ENCODE measurements at places on chromosomes 6 and 20. TPM values are rescaled to one million over a fixed set of nuclear protein-coding genes. Genes with fewer than 3 reads are reported as not detected.

- no peak for DNase-seq
Measured at GRCh38 chr20:46305331-46305972, 2.8 kb downstream of the CDH22 start.

- no peak for DNase-seq
Measured at GRCh38 chr6:28643017-28643740, 117.5 kb downstream of the GPX5 start.

DNA sequence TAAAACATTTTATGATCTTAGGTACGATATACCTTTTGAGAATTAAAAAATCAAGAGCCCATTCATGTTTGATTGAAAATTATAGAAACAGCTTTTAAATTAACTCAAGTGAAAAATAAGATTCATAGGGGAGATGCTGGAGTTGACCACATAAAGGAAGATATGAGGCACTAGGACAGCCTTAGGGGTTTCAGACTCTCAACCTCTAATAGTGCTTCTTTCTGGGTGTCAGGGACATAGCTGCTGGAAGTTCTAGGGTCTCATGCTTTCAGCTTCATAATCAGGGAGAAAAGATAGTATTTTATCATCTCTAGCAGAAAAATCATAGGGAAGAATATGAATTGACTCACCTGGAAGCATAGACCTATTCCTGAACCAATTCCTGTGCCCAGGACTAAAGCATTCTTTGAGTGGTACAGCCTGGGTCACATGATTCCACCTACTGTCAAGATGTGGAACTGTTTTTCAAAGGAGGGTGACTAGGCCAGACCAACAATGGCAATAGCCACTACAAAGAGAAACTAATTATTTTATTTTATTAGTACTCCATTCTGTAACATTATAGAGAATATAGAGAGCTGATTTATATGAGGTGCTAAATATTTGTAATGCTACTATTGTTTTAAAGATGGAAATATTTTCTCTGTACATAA is 27.8 kb upstream of the CENPW start:
- DNase-seq = peak; percentile 8

The CYP39A1 gene
- 3.4 TPM for polyA plus RNA-seq

DNA sequence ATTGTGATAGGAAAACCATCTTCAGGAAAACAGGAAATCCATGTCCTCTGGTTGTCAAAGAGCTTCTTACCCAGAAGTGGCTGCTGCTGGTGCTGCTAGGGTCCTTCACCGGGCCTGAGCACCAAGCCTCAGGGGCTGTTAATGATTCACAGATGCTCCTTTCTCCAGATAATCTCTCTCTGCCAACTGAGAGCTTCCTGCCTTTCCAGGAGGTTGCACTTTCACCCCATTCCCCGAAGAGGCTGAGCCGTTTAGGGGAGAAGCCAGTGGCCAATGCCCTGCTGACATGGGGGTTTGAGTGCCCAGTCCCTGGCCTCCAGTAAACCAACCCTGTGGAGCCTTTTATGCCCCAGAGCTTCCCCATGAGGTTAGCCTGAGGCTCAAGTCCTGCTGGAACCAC is 122.4 kb downstream of the CBLN4 start:
- DNase-seq = no peak

DNA sequence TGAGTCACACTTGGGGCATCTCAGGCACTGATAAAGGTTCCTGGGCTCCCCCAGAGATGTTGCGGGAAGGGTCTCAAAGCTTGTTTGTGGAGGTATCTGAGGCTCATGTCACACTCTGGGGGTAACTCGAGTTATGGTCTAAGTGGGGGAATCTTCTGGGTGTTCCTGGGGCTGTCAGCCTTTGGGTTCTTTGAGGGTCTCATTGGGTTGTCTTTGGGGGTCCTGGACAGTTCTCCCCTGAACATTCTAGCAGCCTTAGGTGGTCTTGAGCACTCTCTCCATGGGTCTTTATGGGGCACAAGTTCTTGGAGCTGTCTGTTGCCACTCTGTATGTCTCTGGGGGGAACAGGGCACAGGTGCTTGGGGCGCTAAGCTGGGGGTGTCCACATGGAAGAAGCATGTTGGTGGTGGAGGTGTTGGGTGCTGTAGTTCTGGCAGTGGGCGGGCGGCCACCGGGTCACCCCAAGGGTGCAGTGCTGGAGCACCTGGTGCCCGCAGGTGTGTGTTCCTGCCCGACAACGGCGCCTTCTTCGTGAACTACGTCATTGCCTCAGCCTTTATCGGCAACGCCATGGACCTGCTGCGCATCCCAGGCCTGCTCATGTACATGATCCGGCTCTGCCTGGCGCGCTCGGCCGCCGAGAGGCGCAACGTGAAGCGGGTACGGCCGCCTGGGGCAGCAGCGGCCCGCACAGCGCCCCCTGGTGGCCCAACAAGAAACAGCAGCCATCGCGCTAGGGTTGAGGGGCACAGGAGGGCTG is 7.1 kb upstream of the CAPN11 start:
- peak; percentile 59 for DNase-seq

GRCh38 chr6:136609873-136610706 is 59.9 kb upstream of the MAP7 start:
- peak; percentile 30 for DNase-seq

The GPLD1 gene
- polyA plus RNA-seq = 2.2 TPM

DNA sequence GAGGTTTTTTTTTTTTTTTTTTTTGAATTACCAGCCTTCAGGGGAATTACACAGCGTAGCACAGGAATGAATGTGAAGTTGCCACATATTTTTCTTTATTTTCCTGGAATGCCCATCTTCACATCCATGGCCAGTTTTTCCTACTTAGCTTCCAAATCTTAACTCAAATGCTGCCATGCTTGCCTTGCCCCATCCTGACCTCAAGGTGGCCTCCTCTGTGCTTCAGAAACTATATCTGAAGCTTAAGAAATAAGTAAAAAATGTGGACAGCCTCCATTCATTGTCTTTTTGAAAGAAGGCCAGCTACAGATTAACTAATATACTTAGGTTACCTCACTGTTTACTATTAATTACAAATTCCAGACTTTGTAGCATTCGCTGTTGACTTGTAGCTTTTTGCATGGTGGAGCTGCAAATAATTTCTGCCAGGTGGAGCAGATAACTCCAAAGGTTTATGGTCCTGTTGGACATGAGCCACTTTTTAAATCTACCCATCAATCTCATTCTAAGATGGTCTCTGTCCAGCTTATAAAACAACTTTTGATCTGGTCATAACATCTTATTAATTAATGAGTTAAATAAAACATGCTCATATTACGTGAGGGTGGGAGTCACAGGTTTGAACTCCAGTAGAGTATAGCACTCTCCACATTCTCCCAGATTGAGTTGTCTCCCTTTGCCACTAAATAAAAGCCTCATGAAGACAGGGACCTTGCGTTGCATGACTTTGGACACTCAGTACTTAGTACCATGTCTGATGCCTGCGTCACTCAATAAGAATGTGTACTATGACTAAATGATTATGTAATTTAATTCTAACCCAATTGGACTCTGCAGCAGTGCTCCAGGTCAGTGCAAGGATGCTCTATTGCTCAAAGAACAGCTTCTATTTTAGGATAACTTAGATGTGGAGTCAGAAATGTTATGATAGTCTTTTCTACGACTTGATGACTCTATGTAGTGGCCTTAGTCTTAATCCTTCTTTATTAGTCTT is 678.6 kb upstream of the CITED2 start:
- DNase-seq = no peak

The MICB gene
- polyA plus RNA-seq = 0.73 TPM

GRCh38 chr6:72580281-72580940 is 41.5 kb upstream of the KCNQ5 start:
- peak; percentile 3 for DNase-seq

GRCh38 chr20:4961746-4962145 is 39.6 kb downstream of the SLC23A2 start:
- no peak for DNase-seq

GRCh38 chr6:150208611-150209352 is 65.9 kb downstream of the PPP1R14C start:
- no peak for DNase-seq

DNA sequence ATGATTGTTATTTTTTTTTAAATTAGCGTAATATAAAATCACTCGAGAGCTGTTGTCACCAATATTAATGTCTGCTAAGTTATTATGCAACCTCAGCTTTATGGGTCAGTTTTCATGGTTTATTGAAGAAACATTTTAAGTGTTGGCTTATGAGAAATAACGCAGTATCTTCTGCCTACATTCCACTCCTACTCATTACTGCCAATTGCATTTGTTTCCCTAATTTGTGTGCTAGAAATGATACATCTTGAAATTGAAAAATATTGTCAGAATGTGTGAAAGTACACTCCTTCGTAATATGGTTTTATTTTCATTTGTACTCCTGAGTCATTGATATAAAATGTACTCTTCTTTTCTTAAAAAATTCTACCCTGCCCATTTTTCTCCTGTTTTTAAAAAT is 333.3 kb upstream of the HSF2 start:
- no peak for DNase-seq

- DNase-seq = no peak
Measured at GRCh38 chr20:61744691-61745396, 320.8 kb downstream of the TAF4 start.

The CD93 gene
- 17.3 TPM for polyA plus RNA-seq

- no peak for DNase-seq
Measured at GRCh38 chr6:65289491-65289890, 417.5 kb downstream of the EYS start.

The TRIM31 gene
- polyA plus RNA-seq = 5.7 TPM

The KHDC1L gene
- 0.13 TPM for polyA plus RNA-seq

GRCh38 chr6:157217198-157217893 is 106.0 kb downstream of the TMEM242 start:
- DNase-seq = no peak

The GRIK2 gene
- polyA plus RNA-seq = 3.3 TPM

DNA sequence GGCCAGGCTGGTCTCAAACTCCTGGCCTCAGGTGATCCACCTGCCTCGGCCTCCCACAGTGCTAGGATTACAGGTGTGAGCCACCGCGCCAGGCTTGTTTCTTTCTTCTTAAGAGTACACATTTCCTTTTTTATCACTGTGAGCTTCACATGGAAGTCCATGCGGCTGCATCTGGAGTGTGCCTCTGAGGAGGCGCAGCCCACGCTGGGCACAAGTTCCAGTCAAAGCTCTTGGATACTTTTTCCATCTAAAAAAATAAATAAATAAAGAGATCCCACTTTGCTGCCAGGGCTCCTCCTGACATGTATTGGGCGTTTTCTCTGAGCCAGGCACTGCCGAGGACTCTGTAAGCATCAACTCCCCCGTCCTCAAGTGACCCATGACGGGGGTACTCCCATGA is 123.0 kb downstream of the PREX1 start:
- DNase-seq = no peak

- DNase-seq = no peak
Measured at GRCh38 chr6:159594750-159595117, 98.3 kb downstream of the SOD2 start.

The LSM14B gene
- 47.6 TPM for polyA plus RNA-seq

The HLA-DMA gene
- polyA plus RNA-seq = 25.4 TPM

DNA sequence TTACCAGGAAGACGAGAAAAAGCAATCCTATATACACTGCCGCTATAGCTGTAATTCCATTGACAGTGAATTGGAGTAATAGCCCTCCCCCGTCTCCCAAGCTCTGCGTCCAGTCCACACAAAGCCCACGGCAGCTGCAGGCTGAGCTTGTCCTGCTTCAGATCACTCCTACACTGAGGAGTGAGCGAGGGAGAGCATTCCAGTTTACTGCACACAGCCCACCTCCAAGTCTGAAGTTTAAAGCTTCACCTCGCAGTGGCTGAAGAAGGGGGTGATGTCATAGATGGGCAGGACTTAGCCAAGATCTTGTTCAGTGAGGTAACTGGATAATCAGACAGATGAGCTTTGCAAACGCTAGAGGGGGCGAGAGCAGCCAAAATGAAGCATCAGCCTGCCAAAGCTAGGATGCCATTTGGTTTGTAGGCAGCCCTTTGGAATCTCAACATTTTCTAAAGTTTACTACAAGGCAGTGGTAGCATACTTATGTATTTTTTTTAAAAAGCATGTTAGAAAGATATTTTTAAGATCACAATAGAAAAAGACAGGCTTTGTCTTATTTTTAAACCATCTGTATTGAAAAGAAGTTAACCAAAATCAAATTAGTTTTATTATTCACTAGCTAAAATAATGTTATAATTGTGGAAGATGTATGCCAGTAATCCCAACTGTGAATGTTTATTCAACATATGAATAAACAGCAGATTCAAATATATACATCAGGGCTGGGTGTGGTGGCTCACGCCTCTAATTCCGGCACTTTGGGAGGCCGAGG is at the start of gene FLRT3:
Gene FLRT3 (minus strand): TSS at position 213 of the 772 bp plus-strand sequence. CDS start 10,106 bp downstream, outside the sequence.
- peak; percentile 97 for DNase-seq

DNA sequence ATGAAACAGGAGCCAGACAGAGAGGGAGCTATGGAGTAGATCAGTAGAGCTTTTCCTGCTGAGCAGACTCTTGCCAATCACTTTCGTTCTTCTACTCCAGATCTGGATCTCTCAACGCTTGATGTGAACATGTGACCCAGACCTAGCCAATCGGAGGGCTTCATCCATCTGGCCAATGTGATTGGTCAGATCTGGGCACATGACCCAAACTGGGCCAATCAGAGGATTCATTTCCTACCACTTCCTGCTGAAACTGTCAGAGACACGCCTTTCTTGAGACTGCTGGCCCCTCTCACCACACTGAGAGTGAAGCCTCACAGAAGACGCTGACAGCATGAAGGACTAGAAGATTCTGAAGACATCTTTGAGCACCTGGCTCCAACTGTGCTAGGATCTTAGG is 44.2 kb upstream of the ZMYND8 start:
- DNase-seq = no peak

DNA sequence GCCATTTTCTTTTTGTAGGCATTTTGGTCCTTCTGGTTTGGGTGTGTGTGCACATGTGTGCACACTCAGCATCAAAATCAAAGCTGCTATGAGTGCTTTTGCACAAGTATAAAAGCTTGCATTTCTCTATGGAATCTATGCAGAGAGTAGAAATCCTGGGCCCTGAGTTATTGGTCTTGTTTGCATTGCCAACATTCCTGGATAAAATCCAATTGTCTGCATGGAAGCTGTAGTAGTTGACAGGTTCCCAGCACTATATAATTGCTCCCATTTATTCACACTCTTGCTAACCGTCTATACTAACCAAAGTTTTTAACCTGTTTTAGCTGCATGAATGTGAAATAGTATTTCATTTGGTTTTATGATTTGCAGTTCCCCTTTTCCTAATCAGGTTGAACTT is 277.0 kb downstream of the FOXA2 start:
- no peak for DNase-seq

DNA sequence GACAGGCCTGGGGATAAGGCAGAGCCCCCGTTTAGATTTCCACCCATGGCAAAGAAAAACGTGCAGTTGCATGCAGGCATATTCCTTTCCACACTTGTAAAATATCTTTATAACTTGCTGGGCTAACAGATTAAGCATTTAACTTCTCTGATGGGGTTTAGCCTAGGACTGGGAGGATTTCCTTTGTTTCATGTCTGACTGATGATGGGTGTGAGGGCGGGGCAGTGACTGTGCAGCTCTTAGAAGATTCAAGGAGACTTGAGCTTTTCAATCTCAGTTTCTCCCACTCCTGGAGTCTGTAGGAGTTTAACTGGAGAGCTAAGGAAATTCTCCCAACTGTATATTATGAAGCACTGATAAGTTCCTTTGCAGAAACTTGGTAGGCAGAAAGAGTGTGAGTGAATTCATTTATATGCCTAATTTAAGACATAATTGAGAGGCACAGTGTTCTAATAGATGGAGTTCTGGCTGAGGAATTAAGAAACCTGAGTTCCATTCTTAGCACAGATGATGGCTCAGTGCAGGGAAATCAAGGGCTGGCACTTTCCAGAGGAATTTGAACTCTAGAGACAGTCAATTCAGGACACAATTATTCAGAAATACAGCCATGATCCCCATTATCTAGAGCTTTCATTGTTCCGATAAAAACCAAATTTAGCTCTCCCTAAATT is 214.6 kb upstream of the CNR1 start:
- DNase-seq = no peak
